ENCODE measurements at places on chromosomes 12 and 14.

- no peak for DNase-seq
Measured at GRCh38 chr12:62214846-62215245, 45.4 kb upstream of the USP15 start.

DNA sequence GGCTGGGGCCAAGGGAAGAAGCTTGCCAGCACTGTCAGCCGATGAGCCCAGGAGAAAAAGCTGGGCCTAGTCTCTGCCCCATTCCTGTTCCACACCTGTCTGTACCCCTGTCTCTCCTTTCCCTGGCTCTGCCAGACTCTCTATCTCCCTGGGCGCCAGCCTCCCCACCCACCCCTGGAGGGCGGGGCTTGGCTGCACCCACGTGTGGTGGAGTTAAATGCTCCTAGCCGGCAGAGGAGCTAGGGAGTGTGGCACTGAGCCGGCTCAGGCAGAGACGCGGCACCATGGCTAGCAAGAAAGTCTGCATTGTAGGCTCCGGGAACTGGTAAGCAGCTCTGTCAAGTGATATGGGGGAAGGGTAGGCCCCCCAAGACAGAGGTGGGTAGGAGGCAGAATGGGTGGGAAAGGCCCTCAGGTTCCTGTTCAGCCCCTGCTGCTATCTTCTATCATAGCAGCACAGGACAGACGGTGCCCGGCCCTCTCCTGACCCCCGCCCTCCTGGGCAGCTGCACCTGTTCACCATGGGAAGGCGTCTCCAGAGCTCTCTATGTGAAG lies at the start of gene GPD1:
Gene GPD1 (plus strand): TSS at position 242 of the 555 bp plus-strand sequence. CDS start 43 bp downstream, at position 285.
- DNase-seq = no peak

GRCh38 chr12:132140501-132140900 lies 3.6 kb downstream of the DDX51 start:
- DNase-seq = no peak

DNA sequence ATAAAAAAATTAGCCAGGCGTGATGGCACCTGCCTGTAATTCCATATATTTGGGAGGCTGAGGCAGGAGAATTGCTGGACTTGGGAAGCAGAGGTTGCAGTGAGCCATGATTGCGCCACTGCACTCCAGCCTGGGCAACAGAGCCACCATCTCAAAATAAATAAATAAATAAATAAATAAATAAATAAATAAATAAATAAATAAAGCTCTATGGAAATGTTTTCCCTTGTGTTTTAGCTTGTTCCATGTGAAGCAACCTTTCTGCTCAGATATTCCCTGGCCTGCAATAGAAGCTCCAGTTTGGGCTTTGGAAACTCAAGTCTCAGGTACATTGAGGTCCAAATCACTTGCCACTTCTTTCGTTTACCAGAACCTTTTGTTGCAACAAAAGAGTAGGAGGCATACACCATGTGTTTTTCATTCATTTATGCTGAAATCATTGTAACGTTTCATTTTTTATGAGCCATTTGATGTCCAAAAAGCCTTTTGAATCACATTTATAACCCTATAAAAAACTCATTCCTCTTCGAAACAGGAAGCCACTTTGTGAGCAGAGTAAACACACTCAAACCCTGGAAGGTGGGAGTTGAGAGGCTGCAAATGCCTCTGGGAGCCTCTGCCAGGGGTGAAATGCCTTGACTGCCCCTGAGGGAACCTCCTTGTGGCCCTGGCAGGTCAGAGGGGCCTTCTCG lies 376.6 kb upstream of the TBX3 start:
- DNase-seq = no peak

- DNase-seq = no peak
Measured at GRCh38 chr14:70061108-70061507, 127.6 kb downstream of the SLC8A3 start.

DNA sequence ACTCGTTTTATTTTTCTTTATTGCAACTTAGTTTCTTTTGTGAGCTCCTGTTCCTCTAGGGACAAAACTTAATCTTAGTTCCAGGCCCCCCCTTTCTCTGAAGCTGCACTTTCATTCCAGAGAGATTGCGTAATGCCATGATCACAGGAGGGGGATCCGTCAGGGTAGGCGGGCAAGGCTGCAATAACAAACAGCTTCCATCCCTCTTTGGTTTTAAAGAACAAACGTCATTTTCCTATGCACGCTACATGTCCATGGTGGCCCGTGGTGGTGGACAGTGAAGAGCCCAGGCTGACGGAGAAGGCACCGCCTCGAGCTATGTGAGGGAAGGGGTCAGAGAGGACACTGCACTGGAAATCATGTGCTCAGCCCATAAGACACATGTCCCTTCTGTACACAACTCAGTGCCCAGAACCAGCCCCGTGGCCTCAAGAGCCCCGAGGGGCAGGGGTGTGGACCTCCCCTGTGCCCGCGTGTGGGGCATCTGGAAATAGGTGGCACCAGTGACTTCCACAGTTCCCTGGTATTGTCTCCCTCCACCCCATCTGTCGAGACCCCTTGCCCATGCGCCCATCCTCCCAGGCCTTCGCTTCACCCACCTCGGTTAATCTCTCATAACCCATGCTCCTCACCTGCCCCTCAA lies 161.4 kb downstream of the ADGRD1 start:
- no peak for DNase-seq

GRCh38 chr12:118073768-118074167 lies 12.8 kb upstream of the WSB2 start:
- DNase-seq = no peak

- DNase-seq = no peak
Measured at GRCh38 chr12:118175823-118176447, 40.0 kb downstream of the PEBP1 start.

- no peak for DNase-seq
Measured at GRCh38 chr12:116975779-116976393, 65.1 kb downstream of the FBXW8 start.

DNA sequence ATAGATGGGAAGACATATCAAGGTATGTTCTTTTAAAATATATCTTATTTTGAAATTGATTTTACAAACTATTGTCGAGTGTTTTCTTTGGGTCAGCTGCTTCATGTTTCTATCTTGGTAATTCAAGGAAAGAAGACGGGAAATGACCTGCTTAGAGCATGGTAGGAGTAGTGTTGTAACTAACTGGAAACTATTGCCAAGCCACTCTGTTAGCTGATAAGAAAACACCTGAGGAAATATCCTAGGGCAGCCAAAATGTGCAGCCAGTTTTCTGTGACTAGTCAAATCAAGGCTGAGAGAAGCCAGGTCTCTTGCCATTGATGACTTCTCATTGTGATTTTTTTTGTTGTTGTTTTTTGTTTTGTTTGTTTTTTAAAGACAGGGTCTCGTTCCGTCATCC lies 30.2 kb downstream of the METAP2 start:
- DNase-seq = no peak

- no peak for DNase-seq
Measured at GRCh38 chr12:39626033-39626814, 6.6 kb upstream of the ABCD2 start.

- no peak for DNase-seq
Measured at GRCh38 chr12:67451206-67451605, 182.0 kb downstream of the CAND1 start.

DNA sequence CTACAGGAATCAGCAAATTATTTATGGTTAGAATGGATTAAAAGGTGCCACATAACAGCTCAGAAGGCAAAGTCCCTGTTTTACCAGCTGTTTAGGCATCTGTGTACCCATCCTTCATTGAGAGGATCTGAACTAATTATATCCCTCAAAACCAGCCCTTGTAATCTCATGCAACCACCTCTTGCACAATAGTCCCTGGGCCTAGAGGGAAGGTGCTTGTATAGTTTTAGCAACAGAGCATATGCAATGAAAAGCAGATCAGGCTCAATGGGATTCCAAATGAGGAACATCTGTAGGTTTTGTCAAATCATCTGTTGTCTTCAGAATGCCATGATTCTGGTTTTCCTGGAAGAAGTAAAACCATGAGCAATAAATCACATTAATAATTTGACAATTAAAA lies 26.0 kb upstream of the GLIPR1L2 start:
- no peak for DNase-seq

GRCh38 chr14:64580467-64580866 lies 30.7 kb downstream of the PPP1R36 start:
- no peak for DNase-seq

DNA sequence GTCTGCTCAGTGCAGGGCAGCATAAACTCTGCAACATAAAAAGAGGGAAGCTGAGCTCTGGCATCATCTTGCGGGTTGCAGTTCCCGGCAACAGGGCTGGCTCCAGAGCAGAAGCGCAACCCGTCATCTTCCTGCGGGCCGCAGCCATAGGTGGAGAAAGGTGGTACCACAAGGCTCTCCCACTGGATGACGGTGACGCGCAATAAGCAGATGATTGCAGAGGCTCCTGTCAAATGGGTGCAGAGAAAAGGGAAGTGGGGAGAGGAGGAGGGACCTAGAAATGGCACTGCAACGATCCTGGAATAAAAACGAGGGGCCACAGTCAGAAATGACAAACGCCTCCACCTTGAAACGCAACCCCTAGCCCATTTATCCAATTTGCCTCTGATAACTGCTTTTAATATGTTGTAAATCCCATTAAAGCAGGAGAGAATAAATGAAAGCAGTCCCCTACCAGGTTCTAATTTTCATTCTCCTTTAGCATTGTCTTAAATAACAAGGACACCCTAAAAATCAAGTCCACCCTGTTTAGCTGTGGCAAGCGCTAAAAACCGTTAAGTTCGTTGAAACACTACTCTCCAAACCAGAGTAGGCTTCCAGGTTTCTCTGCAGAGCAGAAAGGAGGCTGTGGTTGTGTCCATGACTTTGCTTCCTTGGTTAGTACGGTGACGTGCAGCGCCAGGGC lies 30.9 kb upstream of the TUBA1C start:
- DNase-seq = no peak

GRCh38 chr12:32477714-32478113 lies 78.4 kb downstream of the FGD4 start:
- DNase-seq = no peak

- DNase-seq = no peak
Measured at GRCh38 chr12:25502596-25502995, 50.5 kb downstream of the LMNTD1 start.

DNA sequence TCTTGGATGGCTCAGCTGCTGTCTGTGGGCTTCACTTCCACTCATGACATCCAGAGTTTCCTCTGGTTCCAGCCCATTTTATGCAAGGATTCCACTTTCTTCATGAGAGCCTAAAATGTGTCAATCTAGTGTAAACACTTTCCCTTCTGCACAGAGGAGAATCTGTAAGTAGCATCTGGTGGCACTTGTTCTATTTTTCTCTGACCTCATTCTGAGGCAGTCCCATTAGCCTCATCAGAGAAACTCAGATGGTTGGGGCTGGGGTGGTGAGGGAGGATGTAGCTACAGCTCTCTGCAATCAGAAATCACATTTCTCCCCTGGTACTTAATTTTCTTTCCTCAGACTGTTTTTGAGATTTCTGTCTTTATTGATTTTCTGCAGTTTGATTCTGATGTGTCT lies 81.6 kb downstream of the PRMT8 start:
- DNase-seq = no peak

GRCh38 chr12:85057370-85057963 lies 21.3 kb downstream of the LRRIQ1 start:
- no peak for DNase-seq

DNA sequence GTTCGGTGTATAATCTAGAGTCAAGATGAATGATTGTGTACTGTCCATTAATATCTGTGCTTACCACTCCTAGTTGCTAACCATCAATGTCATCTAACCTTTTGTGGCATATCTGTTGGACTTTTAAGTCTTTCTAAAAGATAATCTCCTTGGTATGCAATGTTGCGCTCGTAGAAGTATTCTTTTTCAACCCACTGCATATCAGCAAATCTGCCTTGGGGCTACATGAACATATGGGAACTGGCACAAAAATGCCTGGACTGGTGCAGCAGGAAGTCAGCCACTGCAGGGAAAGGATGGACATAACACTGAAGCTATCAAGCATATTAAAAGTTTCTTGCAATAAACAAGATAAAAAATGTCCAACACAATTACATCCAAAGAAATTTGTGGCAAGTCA lies 124.3 kb upstream of the SLC38A4 start:
- no peak for DNase-seq

DNA sequence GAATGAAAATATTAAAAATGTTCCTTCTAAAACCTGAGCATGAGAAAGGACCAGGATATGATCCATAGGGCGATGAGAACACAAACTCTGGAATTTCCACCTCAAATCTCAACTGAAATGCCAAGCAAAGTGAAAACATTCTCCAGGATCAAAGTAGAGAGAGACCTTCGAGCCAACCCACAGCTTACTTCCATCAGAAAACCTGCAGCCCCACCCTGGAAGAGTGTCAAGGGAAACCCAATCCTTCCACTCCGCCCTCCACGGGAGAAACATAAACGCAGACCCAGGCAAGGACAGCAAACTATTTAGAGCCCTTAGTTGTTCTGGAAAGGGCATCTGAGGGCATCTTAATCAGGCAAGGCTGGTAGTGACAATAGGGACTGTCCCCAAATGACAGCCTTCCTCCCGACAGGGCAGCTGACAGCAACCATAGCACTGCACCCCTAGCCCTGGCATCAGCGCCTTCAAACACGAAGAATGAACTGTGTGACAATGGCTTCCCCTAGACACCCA lies 21.8 kb downstream of the SLC15A4 start:
- DNase-seq = no peak

DNA sequence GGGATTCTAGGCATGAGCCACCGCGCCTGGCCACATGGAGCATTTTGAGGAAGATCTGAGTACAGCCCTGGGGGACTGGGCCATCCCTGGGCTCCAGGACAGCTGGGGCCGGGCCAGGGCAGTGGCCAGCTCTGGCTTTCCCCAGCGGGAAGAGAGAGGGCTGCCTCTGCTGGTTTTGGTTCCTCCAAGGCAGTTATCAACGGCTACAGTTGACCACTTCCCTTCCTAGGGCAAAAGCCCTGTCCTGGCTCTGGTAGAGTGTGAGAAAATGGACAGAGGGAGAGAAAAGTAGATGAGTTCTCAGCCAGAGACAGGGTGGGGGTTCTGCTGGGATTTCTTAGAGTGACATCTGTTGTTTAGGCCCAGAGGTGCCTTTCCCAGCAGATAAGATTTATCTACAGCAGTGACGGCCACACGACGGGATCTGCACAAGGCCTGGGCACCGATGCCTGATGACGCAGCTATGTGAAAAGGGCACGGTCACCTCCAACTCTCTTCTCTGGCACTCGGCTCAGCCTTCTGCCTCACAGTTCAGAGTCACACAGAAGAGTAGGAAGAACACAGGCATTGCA lies 5.5 kb upstream of the HVCN1 start:
- DNase-seq = no peak

DNA sequence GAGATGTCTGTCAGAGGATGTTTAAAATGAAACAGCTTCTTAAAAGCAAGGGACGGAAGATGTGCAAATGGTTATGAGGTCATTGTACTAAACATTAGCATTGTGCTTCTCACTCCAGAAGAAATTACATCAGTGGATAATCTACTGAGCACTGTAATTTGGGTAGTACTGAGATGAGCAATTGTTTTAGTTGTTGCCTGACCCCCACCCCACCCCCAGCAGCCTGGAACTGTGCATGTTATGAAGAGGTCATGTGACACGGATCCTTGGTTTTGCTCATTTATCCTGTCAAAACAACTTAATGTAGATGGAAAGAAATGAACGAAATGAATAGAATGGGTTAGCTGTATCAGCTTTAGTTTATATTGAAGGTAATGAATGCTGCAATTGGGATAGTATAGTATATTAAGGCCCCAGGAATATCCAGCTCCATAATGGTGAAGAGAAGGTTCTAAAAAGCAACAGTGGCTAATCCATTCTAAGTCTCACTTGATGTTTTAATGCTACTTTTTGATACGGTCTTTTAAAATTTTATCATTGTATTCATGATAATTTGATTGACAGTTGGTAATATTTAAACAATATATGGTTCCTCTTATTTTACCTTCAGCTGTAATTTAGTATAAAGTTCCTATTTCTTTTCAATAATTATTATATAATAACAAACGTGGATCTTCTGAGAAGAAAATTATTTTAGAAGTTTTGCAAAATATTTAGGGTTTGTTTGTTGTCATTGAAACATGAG lies 58.5 kb downstream of the WNK1 start:
- DNase-seq = peak; percentile 35
